NCI-H524 treated with DMSO at 0.1 percent for 48 hours (cell line): ENCODE measurements at places on chromosomes 6 and 20.

DNA sequence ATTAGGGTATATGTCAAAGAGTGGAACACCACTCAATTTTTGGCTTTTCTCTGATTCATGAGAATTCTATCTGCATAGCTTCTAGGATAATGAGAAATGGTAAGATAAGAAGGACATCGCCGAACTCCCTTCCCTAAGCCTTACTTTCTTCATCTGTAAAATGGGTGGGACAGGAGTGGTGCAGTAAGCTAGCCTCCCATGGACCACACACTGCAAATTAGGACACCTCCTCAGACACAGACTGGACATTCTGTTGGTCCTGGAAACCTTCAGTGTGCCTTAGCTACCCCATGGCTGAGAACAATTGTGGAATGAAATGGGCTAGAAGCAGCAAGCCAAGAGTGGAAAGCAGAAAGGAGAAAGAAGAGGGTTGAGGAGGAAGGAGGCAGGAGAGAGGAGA, 89.6 kb downstream of the BMP7 start:
- DNase-seq = no peak

DNA sequence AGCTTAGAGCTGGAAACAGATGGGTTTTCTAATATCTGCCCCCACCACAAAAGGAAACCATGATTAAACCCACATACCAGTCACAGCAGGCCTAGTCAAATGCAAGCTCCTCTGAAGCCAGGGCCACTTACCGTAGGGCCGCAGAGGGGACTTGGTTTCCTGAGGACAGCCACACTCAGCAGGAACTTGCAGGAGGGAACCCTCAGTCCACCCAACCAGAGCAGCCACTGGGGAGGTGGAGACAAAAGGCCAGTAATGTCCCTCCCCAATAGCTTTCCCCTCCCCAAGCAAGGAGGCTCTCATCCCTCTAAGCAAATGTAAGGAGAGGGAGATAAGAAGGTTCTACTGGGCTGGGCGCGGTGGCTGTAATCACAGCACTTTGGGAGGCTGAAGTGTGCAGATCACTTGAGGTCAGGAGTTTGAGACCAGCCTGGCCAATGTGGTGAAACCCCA, 384.4 kb upstream of the JARID2 start:
- DNase-seq = peak; percentile 92

GRCh38 chr6:128252341-128253176, 267.8 kb downstream of the PTPRK start:
- DNase-seq = no peak

DNA sequence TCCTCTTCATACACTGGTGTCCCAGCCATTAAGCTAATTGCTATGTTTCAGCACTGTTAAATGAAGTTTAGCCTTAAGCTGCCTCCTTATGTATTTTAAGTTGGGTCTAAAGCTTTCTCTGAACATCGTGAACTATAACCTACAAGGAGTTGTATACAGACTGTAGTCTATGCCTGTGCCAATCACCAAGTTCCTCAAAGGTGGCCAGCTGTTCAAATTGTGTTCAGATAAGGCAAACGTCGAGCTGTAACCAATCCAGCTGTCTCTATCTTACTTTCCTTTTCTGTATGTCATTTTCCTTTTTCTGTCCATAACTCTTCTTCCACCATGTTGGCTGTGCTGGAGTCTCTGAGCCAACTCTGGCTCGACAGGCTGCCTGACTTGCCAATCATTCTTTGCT, 199.6 kb downstream of the OGFRL1 start:
- DNase-seq = no peak

DNA sequence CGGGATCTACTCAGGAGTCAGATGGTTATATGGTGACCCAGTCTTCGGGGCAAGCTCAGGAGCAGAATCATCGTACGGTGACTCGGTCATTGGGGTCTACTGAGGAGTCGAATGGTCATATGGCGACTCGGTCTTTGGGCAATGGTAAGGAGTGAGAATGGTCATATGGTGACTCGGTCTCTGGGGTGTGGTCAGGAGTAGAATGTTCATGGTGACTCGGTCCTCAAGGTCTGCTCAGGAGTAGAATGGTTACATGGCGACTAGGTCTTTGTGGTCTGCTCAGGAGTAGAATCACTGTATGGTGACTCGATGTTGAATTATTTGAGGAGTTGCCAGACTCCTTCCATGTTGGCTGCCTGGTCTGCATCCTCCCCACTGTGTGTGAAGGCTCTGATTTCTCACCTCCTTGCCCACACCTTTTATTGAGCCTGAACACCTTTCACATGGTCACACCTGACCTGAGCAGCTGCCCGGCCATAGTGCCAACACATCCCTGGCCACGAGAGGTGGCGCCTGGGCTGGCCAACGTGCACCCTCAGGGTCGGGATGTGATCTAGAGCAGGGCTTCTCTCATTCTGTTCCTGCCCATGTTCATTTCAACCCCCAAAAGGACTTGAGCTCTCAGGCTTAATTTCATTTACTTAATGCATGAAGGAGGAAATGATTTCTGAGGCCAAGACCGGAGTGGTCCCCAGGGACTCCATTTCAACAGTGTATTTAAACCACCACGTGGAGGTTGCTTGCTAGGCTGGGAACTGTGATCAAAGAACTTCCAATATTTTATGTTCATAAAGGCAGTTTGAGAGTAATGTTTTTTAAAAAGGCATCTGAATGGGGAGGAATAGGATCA, 119.5 kb downstream of the PHACTR3 start:
- no peak for DNase-seq

DNA sequence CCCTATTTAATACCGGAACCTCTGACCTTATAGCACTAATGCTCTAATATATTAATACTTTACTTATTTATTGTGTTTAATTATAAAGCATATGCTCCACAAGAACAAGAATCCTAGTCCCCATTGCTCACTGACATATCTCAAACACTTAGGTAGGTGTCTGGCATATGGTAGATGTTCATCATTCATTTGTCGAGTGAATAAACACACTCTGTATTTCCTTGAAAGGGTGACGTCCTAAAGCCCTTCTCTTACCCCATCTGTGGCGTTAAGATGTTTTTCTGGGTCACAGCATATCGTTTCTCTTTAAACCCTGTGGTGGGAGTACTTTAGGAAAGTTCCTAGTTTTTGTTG, 45.3 kb downstream of the NCOA3 start:
- DNase-seq = no peak

- no peak for DNase-seq
These were observed 226.6 kb downstream of the HACE1 start for GRCh38 chr6:104633125-104633524.

DNA sequence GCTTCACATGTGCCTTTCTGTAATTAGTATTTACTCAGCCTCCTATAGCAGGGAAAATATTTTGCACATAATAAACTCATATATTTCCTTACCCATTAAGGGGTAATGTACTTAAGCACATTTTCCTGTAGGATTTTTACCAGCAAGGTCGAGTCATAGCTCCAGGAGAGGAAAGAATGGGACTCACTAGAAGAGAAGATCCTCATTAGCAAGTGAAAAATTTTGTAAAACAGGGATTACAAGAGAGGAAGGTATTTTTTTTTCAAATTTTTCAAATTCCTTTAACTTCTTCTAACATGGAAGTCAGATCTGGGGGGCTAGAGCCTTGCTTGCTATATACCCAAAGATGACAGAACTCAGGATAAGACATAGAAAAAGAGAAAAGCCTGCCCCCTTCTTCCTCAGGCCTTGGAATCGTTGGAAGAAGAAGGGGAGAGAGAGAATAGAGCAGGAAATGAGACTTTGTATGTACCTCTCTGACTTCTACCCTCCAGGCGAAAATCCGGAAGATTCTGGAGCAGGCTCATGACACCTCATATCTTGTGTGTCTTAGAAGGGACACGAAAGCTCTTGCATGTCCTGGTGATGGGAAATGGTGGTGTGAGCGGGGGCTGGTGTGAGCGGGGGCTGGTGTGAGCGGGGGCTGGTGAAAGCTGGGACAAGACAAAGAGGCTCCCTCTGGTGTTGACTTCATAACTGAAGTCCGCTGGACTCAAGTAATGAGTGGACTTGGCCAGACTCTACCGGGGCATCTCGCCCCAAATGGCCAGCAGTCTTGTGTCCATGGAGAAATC, 256.9 kb upstream of the PLCB4 start:
- no peak for DNase-seq

DNA sequence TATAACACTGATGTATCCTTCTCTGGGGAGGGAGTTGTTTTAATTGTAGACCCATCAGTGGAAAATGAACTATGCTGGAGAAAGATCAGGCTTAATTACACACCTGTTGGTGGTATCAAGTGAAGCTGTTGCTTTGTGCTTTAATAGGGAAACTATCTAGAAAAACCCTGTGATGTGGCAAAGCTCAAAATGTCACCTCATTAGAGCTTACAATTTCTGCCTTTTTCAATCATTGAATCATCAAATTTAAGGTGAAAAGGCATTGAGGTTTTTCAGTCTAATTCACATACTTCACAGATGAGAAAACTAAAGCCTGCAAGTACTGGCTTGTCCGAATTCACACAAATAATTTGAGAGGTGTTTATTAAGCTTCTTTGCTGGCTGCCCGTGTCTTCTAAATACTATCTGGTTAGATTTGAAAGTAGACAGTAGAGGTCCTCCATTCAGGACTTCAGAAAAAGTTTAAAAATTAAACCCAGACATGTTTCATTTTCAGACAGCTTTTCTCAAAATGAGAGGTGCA, 143.3 kb upstream of the MAP3K7 start:
- no peak for DNase-seq

GRCh38 chr6:81023007-81023582, 729.4 kb downstream of the TENT5A start:
- DNase-seq = no peak

- DNase-seq = no peak
These were observed 17.5 kb downstream of the UQCC1 start for GRCh38 chr20:35394271-35394670.

- DNase-seq = no peak
These were observed 42.3 kb downstream of the KIF13A start for GRCh38 chr6:17945111-17945510.

DNA sequence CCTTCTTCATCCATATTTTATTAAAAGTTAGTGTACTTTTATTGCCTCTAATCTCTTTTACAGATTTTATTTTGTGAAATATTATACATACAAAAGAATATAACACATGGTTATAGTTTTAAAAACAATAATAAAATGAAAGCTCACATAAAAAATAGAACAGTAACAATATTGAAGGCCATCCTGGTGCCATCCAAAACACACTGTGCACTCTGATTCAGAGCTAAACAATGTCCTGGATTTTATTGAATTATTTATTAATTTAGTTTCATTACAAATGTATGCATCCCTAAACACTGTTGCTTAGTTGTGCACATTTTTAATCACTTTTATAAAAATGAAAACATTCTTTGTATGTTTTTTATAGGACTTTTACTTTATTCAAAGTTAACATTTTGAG, 32.9 kb downstream of the RNF217 start:
- DNase-seq = no peak

DNA sequence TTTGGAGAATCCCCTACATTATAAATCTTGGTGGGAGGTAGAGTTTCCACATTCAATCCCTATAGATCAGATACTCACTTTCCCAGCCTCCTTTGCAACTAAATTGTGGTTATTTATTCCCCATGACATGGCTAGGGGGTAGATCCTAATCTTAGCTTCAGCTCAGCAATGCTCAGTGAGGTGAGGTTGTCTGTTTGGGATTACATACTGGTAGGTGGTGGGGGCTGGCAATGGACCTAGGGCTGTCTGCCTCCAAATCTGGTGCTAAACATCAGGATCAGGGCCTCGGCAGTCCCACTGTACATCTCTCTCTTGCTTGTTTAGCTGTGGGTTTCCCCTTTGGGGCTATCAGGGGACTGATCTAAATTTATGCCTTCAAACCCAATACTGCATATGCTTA, 45.8 kb upstream of the PMEPA1 start:
- no peak for DNase-seq

DNA sequence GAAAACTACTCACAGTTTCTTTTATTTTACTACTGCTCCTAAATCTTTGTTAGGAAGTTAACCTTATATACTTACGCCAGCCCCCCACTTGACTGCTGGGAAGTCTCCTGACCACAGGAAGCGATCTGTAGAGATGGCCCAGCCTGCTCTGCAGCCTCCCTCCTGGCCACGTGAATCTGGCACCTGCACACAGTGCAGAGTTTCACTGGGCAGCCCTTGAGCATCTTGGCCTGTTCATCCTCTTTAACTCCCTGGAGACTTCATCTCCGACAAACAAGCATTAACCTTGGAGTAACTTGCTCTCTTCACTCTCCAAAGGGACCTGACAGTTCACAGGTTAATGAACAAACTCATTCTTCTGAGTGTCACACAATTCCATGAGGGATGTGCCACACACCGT, 294.1 kb downstream of the BTBD9 start:
- DNase-seq = peak; percentile 57

DNA sequence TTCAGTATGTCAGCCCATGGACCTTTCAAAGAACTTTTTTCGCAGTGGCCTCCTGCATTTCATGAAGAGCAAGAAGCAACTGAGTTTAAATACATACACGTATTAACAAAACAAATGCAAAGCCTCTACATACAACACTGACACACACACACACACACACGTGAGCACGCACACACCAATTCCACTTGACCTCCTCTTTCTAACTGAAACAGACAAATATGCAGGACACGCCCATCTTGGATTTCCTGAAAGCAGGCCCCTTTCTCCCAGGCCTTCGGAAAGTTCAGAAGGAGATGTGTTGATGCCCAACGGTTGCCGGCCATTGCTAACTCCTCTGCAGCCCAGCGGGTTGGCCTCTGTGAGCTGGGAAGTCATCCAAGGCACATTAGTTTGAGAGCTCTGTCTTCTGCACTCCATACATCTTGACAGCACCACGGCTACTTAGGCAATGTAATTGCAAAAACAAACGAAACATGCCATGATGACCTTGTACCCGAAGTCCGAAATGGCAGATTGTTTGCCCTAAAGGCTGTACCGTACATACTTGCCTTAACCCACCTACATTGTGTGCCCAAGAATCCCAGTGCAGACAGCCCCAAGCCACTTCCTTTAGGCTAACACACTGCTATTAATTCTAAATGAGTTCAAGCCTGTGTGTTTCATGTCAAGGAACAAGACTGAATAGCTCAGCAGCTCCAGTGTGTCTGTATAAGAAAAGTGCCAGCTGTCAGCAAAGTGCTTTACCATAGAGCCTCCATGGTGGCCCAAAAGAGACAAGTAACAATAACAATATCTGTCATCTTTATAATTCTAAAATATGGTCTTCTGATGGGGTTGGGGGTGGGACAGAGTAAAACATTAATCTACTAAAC, 138.8 kb upstream of the RNF217 start:
- DNase-seq = no peak

- no peak for DNase-seq
These were observed 54.9 kb downstream of the PRR18 start for GRCh38 chr6:166253281-166253681.

DNA sequence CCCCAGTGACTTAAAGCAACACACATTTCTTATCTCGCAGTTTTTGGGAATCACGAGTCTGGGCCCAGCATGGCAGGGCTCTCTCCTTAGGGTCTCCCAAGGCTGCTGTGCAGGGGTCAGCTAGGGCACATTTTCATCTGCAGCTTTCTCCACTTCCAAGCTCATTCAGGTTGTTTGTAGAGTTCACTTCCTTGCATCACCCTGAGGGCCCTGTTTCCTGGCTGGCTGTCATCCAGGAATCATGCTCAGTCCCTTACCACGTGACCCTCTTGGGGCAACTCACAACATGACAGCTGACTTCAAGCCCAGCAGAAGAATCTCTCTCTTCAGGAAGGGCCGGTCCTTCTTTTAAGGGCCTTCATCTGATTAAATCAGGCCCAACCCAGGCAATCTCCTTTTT, 21.3 kb downstream of the SNAP25 start:
- no peak for DNase-seq

GRCh38 chr6:118933855-118934460, 1.0 kb downstream of the MCM9 start:
- no peak for DNase-seq
